Mucosa of gallbladder (tissue), 1 donor: ENCODE measurements at places on chromosomes 3 and 15.

GRCh38 chr3:100482176-100482575, 10.2 kb upstream of the TMEM45A start:
- DNase-seq: no peak

GRCh38 chr15:34927726-34928125, 41.8 kb downstream of the AQR start:
- no peak for DNase-seq

DNA sequence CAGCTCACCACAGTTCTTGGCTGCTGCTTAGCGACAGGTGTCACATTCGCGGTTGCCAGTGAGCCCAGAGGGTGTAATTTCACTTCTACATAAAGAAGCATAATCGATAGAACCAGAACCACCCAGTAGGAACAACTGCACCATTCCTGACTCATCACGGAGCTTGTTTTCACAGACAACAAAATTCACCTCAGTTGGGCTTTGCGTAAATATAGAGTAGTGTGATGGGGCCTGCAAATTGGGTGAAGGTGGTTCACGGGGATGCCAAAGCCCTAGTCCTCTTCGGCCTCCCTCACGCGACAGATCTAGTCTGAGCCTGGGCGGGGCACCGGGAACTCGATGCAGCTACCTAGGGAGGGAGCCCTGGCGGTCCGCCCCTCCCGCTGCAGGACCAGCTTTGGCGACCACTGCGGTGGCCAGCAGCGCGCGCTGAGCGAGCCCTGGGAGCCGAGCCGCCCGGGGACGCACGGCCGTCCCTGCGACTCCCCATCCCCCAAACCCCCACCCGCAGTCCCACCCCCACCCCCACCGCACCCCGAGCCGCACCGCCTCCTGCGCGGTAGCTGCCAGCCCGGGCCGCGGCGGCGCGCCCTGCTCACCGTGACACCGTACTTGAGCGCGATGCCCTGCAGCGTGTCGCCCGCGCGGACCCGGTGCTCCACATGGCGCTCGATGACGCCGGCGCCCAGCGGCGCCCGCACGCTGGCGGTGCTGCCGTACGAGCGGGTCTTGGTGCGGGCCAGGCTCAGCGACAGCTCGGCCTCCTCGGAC, 519 bp downstream of the LYSMD2 start:
- peak; percentile 32 for DNase-seq

DNA sequence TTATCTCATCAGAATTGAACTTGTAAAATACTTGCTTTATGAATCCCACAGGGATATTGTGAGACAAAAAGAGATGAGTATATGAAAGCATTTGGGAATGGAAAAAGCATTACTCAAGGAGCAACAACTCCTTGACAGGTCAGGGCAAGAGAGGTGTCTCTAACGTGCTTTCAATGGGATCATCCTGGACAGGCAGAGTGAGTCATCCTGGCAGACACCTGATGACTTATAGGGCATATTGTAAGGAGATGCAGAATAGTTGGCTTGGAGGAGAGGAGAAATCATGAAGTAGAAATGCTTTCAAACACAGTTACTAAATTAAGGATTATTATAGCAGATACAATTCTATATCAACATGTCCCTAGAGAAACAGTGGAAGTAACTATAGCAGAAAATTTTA, 71.9 kb upstream of the THSD4 start:
- DNase-seq: no peak

DNA sequence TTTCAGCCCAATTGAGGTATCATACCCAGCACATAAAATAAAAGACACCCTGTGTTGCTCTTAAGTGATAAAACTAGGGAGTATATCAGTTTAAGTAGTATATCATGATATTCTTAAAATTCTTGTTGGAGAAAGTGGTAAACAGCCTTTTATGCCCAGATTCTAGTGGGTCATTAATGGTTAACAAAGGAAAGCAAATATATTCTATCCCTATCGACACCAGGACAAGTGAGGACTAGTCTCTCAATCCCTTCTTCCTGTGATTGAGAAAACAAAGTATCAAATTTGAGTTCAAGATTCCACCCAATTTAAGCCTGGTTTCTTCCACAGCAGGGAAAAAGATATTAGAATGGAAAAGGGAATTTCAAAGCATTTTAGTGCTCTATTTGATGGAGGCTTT, 142.4 kb upstream of the IL12A start:
- DNase-seq: no peak
